ENCODE measurements at places on chromosomes 7 and 10.

DNA sequence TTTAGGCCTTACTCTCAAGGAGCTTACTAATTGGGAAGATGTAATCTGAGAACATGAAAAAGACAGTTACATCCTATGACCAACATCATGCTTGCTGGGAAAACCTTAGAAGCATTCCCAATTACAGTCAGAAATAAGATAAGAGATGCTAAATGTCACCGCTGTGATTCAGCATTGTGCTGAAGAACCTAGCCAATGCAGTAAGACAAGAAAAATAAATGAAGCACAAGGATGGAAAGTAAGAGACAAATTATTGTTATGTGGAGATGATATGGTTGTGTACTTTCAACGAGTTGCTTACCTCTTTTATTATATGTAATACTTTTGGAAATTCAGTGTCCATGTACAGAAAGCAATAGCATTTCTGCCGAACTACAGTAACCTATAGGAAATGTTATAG lies 104.8 kb downstream of the RBM20 start:
- DNase-seq, result no peak

- DNase-seq, result no peak
Observed at GRCh38 chr10:72687035-72687434, 4.9 kb upstream of the MCU start.

GRCh38 chr7:123367484-123368122 lies 166.8 kb downstream of the IQUB start:
- DNase-seq, result no peak

- no peak for DNase-seq
Observed at GRCh38 chr7:102873470-102874165, 39.2 kb upstream of the LRRC17 start.

GRCh38 chr7:150417239-150417638 lies 33.2 kb upstream of the GIMAP8 start:
- DNase-seq, result no peak

GRCh38 chr10:130354976-130355795 lies 219.0 kb downstream of the GLRX3 start:
- no peak for DNase-seq

DNA sequence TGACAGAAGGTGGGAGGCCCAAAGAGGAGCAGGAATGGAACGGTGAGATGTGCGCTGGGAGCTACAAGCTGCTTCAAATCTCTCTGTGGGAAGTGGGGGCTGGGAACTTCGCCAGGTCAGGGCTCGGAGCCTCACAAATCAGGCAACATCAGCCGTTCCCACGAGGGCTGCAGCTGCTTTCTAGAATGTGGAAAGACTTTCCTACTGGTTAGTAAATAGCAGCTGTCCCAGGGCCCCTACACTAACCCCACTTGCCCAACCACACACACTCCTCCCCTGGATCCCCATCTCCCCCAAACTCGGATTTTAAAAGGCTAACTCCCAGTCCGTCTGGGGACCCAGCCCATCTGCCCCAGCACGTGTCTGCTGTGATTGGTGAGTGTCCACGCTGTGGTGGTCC lies 40.6 kb upstream of the PITRM1 start:
- no peak for DNase-seq

DNA sequence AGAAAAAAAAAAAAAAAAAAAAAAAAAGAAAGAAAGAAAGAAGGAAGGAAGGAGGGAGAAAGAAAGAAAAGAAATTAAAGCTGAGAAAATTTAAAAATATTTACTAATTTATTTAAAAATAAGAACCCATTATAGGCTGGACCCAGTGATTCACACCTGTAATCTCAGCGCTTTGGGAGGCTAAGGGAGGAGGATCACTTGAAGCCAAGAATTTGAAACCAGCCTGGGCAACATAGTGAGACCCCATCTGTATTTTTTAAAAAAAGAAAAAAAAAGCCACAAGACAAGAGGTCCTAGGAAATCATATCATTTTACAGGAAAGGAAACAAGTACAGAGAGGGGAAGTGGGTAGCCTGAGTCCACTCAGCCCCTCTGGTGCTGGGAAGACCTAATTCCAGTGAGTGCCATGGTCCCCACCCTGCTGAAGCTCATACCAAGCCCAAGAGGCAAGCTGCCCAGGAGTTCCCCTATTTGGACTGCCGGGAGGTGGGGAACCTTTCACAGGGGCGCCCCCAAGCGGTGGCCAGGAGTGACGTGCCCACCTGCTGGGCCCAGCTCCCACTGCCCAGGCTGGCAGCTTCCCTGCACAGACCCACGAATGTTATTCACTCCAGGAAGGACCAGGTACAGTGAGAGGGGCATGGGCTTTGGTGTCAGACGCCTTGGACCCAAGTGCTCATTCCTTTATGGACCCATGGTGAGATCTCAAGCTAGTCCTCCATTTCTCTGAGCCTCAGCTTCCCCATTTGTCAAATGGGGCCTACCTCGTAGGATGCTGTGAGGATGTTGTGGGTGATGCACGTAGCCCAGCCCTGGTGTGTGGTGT lies 133.6 kb downstream of the ZMIZ1 start:
- peak; percentile 34 for DNase-seq

DNA sequence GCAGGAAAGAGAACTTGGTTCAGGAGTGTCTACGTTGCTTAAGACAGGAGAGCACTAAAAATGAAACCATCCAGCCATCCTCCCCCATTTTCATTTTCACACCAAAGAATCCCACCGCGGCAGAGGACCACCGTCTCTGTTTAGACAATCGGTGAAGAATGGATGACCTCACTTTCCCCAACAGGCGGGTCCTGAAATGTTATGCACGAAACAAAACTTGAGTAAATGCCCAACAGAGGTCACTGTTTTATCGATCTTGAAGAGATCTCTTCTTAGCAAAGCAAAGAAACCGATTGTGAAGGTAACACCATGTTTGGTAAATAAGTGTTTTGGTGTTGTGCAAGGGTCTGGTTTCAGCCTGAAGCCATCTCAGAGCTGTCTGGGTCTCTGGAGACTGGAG lies 1.4 kb upstream of the IL6 start:
- no peak for DNase-seq

DNA sequence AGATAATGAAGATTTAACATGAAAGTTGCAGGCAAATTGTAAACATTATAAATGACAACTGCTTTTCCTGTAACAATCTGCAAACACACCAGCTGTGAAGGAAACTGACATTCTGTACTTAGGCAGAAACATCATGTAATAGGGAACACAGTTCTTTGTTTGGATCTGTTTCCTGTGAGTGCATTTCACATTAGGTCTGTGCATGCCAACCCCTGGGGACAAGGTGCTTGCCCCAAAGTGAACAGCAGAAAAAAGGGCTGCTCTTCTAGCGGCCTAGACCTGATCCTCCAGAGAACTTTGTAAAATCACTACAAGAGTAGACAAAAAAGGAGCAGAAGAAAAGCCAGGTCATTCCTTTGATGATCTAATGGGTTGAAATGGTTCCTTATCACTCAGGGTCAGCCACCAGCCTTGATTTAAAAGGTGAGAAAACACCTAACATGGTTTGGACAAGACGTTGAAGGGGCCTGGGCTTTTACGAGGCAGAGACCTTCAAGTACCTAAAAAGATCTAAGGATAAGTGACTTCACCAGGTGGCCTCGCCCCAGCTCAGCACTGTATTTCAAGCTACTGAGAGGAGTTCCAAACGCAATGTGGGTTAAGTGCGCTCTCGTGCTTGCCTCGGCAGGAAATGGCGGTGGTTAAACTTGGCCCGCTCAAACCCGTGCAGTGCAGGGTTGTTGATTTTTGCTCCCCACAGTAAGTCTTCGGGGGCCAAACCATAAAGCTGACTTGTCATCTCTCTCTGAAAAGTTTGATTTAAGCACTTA lies 249.7 kb downstream of the CREB5 start:
- no peak for DNase-seq

DNA sequence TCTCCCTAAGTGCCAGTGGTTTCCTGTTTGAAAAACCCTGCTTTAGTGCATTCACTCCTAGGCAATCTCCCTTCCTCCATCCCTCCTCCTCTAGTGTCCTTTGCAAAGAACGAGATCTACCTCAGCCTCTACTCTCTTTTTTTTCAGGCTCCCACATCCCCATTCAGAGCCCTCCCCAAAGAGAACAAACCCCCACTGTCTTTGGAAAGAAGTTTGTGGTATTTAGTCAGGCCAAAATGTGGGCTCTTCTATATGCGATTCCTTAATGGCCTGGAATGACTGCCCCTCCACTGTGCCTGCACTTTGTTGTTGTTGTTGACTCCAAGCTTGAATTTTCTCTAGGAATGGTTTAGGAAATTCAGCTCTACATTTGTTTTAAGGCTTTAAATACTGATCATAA lies 36.3 kb downstream of the PALS2 start:
- no peak for DNase-seq

DNA sequence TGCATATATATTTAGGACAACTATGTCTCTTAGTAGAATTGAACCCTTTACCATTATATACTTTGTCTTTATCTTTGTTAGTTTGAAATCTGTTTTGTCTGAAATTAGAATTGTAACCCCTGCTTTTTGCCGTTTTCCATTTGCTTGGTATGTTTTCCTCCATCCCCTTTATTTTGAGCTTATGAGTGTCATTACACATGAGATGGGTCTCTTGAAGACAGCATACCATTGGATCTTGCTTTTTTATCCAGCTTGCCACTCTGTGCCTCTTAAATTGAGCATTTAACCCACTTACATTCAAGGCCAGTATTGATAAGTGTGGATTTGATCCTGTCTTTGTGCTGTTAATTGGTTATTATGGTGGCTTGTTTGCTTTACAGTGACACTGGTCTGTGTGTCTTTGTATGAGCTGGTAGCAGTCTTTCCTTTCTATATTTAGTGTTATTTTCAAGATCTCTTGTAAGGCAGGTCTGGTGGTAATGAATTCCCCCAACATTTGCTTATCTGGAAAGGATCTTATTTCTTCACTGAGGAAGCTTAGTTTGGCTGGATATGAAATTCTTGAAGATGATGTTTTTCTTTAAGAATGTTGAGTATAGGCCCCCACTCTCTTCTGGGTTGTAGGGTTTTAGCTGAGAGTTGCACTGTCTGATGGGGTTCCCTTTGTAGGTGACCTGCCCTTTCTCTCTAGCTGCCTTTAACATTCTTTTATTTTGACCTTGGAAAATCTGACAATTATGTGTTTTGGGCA lies 149.5 kb downstream of the AHR start:
- no peak for DNase-seq

DNA sequence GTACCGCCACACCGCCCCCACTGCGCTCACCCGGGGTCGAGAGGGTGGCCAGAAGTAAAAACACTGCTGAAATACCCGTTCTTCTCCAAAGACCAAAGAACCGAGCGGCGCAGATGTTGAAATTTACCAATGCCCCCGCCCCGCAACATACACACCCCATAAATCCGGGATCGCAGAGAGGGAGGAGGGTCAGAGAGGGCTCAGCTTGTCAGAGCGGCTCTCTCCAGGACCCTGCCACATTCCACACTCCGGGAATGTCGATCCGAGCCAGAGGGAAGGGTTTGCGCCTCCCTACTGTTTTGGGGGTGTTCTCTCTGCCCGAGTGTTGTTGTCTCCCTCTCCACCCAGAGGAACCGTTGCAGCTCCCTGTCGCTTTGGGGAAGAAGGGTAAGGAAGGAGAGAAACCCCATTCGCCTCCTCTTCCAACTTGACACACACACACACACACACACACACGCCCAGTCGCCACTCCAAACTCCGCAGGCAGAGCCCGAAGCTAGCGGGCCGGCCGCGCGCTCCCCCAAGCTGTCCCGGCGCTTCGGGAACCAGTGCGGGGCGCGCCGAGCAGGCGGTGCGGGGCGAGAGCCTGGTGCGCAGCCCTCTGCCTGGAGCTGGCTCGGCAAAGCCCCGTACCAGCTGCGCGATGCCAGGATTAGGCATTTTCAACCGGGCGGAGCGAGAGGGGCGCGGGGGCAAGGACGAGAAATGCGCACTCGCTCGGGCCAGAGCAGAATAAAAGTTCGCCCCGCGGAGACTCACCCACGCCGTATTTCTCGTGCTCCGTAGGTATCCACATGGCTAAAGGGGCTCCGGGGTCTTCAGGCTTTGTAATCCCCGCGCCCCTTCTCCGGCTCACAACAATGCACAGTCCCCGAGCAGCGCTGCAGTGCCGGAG lies 609 bp downstream of the DOCK4 start:
- peak; percentile 39 for DNase-seq

DNA sequence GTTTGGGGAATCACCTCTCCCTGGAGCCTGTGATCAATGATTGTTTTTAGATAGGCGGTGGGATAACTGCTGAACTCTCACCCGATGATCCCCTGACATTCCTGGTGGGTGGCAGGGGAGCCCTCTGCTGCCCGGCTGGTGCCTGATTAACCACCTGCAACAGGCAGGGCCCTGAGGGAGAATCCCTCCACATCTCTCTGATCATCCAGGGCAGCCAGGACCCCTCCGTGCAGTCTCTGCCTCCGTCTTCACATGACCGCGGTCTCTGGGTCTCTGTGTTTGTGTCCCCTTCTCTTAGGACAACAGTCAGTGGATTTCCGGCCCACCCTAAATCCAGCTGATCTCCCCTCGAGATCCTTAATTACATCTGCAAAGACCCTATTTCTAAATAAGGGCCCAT lies 17.4 kb downstream of the CALML5 start:
- no peak for DNase-seq

- DNase-seq, result no peak
Observed at GRCh38 chr10:59880019-59880717, 26.2 kb downstream of the CCDC6 start.

DNA sequence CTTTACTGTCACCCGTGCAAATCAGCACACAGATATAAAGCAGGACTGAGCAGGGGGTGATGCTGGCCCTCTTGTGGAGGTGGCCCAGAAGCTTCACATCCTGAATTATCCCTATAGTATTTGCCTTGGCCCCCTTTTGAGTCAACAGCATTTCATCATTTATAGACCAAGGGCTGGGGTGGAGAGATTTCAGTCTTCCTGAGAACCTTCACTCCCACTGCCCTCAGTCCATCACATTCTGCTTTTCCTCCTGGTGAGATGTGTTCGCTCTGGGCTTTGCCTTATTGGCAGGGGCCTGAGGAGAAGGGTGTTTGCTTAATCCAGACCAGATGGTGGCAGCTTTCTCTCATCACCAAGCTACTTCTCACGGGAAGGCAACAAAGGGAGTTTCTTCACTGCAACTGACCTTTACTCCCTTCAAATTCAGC lies 47.7 kb downstream of the NOC3L start:
- no peak for DNase-seq

Data from stimulated activated CD4-positive, alpha-beta T cell treated with anti-CD3 and anti-CD28 coated beads, Interleukin-4, amount 100 ng/mL, for 1 hour (primary cell).